ENCODE measurements at places on chromosomes 12 and 14.
A peak's percentile ranks its signal among the peaks of the same experiment; 100 is the strongest.

GRCh38 chr14:89855961-89856656 is 98.4 kb downstream of the EFCAB11 start:
- DNase-seq: no peak

GRCh38 chr12:122078141-122079032 is at the start of gene MLXIP:
Gene MLXIP (plus strand): TSS chr12:122078756. CDS start chr12:122078854, 98 bp downstream.
- peak; percentile 97 for DNase-seq

DNA sequence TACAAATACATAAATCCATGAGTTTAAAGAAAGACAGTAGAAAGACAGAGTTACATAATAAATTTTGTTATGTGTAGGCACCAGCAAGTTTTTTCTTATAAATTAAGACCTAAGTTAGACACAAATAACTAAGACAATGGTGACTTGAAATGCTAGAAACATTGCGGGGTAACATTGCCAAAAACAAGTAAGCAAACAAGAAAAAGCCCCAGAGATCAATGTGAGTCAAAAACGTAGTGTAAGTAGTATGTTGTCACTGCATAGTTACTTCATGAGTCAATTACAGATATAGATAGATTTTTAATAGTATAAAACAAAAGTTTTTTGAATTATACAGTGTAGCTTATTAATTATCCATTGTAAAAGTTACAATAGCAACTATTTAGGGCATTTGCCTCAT is 83.4 kb downstream of the CNTN1 start:
- DNase-seq: no peak

- no peak for DNase-seq
Measured at GRCh38 chr12:10151621-10152020, 20.3 kb downstream of the OLR1 start.

DNA sequence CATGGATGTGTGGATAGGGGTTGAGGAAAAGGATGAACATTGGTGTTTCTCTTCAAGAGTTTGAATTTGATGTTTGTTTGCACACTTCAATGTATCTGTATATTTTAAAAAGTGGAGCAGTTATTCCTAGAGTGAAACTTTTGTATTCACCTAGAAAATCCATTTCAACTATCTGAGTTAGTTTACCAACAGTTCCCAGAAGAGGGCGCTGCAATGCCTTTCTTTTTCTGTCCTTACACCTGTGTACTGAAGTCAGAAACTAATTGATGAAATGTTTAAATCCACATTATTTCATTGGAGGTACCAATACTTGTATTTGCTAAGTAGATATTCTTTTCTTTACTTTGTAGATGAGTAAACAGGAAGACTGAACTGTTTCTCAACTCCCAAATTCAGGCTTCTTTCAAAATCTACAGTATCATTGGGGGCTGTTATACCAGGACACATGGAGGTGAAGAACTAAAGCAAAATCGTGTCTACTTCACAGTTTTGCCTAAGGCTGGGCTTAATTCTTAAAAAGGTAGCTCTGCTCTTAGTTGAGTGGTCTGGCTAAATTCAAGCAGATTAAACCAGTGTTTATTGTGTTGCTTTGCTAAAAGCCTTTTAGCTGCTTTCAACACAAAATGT is 26.6 kb upstream of the KLRB1 start:
- peak; percentile 54 for DNase-seq

GRCh38 chr12:27261866-27262265 is 17.8 kb downstream of the STK38L start:
- no peak for DNase-seq

- no peak for DNase-seq
Measured at GRCh38 chr14:33556382-33557121, 394.3 kb downstream of the EGLN3 start.

DNA sequence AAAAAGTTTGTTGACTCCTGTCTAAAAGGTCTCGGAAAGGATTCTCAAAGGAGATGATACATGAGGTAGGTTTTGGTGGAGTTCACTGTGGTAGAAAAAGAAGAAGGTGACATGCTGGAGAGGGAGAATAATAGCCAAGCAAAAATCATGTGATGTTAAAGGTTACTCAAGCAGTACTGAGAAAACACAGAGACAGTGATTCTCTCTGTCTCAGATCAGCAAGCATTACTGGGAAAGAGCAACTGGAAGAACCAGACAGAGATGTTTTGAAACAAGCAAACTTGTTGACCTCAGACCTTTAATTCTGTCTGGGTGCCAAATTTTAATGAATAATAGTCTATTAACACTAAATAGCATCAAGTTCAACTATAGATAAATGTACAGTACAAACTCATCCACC is 183.5 kb upstream of the PLEKHG7 start:
- no peak for DNase-seq

GRCh38 chr12:7190268-7191055 is 976 bp downstream of the PEX5 start:
- peak; percentile 66 for DNase-seq

- DNase-seq: no peak
Measured at GRCh38 chr12:93722835-93723567, 45.8 kb downstream of the CRADD start.

DNA sequence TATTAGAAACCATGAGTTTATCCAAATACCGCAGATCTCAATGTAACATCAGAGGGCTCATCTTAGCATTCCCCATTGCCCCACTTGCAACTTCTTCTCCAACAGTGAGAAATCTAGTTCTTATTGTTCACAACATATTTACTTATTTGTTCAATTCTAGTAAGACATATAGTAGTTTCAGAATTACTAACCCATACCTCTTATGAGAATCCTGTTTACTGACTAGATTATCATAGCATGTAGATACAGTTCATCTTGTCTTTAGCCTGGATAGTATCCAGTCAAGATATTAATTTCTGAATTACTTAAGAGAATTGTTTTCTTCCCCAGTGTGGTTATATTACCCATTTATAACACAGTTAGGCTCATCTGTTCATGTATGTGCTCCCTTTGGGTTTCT is 80.6 kb downstream of the NIN start:
- no peak for DNase-seq

DNA sequence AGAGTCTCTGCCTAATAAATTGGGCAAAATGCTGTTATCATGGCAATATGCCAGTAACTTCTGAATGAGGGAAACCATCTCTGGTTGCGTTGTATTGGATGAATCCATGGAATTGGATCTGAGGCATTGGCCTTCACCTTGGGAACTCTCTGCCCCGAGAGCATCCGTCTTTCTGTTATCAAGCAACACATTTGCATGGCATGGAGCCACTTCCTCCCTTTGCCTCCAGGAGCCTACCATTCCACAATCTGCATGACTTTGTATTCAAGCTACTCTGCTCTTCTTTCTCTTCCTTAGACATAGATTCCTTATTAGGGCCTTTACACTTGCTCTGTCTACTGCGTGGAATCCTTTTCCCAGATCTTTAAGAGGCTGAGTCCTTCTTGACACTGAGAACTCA is 57.2 kb downstream of the RIC8B start:
- no peak for DNase-seq

DNA sequence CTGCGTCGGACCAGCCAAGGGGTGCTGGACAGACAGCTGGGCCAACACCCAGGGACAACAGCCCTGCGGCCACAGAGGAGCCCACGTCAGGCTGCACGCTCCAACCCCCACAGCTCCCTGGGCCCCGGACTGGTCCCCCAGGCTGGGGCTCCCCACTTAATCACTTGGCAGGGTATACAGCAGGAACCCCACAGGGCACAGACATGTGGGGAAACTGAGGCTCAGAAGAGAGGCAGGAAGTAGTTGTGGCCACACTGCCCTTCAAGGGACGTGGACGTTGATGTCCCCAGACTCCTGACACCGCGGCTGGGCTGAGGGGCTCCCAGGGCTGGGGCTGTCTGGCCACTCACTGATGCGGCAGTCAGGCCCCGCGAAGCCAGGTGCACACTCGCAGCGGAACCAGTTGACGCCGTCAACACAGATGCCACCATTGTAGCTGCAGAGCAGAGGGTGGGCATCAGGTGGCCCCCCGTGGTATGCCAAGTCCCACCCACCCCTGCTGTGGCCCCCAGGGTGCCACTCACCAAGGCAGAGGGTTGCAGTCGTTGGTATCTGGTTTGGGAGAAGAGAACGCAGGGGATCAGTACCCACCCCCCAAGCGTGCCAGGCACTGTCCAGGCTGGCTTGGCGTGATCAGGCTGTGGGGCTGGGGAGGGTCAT is 21.5 kb downstream of the JAG2 start:
- DNase-seq: no peak

GRCh38 chr14:58638231-58639197 is 752 bp downstream of the DACT1 start:
- DNase-seq: peak; percentile 85

GRCh38 chr14:92323916-92324818 is 1.2 kb downstream of the SLC24A4 start:
- no peak for DNase-seq

- DNase-seq: no peak
Measured at GRCh38 chr12:130952171-130952954, 1.3 kb upstream of the ADGRD1 start.

DNA sequence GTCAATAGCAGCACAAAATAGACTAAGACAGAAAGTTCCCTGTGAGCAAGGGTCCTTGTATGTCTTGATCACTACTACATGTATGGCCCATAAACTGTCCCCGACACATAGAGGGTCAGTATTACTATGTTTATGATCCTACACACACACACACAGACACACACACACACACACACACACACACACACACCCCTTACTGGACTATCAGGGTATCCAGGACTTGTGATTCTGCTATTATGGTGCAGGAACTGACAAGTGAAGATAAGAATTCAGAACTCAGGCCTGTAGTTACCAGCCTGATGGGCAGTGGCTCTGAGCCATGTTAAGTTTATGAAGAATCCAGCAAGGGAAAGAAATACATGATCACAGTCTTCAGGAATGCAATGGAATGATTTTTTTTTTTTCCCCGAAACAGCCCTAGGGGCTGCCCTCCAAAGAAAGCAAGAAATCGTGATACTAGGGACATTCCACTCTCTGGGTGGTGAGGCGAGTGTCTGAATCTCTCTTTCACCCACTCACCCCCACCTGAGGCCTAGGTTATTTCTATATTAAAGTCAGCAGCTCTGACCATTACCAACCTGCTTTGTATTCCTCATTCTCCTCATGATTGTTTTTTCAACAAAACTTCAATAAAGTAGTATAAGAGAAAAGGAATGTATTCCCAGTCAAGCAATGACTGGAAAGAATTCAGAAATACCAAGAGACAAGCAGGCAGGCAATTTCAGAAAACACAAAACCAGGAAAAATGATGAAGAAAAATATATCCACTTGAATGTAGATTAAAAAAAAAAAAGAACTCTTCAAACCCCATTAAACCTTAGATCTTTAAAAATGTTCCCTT is 105.8 kb downstream of the AVPR1A start:
- DNase-seq: peak; percentile 59

DNA sequence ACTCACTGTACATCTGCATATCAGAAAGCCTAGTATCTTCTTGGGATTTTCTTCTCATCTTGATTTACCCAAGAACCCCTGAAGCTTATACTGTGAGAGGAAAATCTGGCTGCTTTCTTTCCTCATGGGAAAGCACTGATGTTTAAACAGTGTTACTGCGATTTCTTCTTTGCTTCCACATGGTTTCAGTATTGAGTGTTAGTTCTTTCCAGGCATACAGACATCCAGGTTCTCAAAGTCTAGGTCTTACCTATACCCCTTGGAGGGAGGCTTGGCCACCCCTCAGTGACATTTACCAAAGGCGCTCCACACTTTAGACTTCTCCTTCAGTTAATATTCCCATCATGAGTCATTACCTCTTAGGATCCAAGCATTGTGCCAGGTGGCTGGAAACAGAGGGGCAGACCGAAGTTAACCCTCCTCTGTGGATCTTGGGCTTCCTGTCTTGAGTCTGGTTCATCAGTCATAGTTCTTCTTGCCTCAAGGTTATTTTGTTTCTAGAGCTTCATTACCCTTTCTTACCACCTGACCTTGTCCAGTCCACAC is 79.1 kb downstream of the TMEM117 start:
- no peak for DNase-seq

DNA sequence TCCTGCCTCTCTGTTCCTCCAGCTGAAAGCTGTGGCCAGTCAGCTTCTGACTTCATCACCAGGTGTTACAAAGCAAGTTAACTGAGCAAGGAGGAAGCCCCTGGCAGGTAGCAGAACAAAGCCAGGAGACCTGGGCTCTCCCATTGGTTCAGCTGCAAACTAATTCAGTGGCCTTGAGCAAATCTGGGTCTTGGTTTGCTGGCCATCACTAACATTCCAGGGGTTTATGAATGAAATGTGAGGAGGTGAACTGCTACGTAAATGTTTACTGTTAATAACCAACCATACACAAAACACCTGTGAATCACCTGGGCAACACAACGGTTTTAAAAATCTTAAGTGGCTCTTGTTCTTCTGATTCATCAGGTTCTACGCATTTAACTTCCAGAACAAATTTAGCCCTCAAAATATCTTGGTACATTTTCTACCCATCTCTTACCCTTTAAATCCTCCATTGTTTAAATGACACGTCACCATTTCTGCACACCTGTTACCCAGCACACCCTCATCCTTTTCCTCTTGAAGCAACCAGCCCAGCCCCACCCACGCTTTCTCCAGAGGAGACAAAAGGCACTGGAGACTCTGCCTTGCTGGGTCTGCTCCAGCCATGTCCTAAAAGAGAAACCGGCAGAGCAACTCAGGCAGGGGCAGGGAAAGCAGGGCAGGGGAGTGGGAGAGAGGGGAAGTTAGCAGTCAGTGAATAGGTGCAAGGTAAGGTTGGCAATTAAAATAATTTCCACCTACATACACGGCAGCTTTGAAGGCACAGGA is 49.3 kb upstream of the TSPAN11 start:
- DNase-seq: no peak

DNA sequence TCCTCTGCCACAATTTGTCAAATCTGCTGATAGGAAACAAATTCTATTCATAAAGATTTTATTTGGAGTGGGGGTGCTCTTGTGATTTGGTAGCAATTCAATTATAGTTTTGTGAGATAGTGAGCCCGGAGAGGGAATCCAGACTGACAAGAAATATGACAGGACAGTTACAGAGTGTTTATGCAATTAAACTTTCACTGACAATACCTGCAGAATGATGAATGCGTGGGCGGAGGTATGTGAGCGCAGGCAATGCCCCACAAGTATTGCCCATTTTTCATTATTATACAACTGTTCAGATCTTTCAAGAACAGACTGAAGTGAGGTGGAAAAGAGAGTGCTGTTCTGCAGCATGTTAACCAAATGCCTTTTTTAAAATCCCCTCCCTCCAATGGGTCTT is 259.0 kb downstream of the EGLN3 start:
- DNase-seq: no peak
